ENCODE measurements at places on chromosomes 12 and 14.

- H3K27me3 ChIP-seq: no peaks in the 10 kb centered on the region
- peak overlapping the region; percentile 43 for H3K27ac ChIP-seq
- H3K4me1 ChIP-seq: peaks cover 32% of the 10 kb centered on the region
- peak; percentile 45 for DNase-seq
- H3K4me3 ChIP-seq: no peak overlapping the region
These were observed 88.4 kb downstream of the TMCC3 start for GRCh38 chr12:94561943-94562411.

DNA sequence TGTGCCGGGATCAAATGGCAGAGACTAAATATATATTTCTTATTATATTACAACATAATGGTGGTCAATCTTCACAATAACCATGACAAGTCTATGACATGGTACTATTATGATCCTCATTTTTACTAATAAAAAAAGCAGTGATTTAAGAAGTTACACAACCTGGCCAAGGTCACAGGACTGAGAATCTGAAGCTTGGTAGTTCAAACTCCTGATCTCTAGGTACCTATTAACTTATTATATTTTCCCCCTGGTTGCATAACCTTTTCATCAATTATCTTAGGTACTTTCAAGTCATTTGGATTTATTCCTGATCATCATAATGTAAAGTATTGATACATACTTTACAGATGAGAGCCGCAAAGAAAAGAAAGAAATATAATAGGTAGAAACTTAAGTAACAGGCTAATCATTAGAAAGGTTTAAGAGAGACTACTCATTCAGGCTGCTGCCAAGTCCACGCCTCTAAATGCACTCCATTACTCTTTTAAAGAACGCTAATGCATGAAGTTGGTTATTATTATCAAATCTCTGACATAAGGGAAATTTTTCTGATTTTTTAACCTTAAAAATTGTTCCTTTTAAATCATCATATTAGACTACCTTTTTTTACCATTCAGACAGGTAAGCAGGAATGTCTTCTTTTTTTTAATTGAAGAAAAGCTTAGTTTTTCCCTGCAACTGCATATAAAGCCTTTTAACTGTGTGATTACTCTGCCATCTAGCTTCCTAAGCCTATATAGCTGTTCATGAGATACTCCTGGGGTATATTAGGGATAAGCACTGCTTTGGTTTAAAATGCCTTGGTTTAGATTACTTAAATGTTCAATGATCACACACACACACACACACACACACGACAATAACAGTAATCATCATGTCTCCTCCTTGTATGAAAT lies 35.6 kb downstream of the RPS29 start:
- DNase-seq: no peak
- H3K27ac ChIP-seq: no peak overlapping the region
- H3K4me1 ChIP-seq: no peaks in the 10 kb centered on the region
- H3K4me3 ChIP-seq: no peak overlapping the region
- no peaks in the 10 kb centered on the region for H3K36me3 ChIP-seq
- no peaks in the 10 kb centered on the region for H3K27me3 ChIP-seq

DNA sequence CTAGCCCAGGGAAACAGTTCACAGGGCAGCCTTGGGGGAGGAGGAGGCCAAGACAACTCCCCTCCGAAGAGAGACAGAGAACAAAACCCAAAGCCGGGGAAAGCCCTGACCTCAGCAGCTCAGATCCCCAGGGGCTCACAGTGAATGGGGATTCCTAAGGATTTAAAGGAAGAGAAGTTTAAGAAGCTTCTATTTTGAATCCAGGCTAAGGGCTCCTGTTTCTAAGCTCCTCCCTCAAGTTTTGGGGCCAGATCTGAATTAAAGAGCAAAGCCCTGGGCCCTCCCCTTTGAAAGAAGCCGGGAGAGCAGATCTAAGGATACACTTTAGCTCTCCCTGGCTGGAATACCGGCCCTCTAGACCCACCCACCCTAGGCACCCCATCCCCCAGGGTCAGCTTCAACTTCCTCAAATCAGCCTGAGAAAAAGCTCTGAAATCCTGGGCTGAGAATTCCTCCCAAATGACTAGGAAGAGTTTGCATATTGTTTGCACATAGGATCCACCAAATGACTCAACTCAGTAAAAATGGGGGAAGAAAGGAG lies 3.9 kb downstream of the KDM2B start:
- H3K27ac ChIP-seq: peak overlapping the region; percentile 79
- DNase-seq: no peak
- peaks cover 53% of the 10 kb centered on the region for H3K4me1 ChIP-seq
- H3K27me3 ChIP-seq: no peaks in the 10 kb centered on the region
- peaks cover 13% of the 10 kb centered on the region for H3K36me3 ChIP-seq

DNA sequence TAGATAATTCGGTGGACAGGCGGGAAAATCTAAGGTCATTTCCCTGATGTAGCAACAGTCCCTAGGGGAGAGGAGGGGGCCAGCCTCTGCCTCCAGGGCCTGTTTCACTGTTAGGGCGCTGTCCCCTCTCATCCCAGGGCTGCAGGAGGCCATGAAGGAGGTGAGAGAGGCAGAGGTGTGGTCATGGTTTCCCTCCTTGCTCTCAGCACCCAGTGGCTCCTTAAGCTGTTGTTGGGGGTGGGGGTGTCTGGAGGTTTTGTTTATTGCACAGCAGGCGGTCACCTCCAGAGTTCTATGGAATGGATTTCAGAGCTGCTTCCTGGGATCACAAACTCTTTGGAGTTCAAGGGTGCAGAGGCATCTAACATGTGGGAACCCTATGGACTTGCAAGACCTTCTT lies 212.5 kb upstream of the RTL1 start:
- H3K36me3 ChIP-seq: no peaks in the 10 kb centered on the region
- peaks cover 29% of the 10 kb centered on the region for H3K4me1 ChIP-seq
- no peak for DNase-seq
- H3K4me3 ChIP-seq: no peak overlapping the region
- H3K27ac ChIP-seq: no peak overlapping the region

- H3K4me1 ChIP-seq: no peaks in the 10 kb centered on the region
- no peak overlapping the region for H3K27ac ChIP-seq
- no peaks in the 10 kb centered on the region for H3K36me3 ChIP-seq
These were observed 33.7 kb upstream of the CCNT1 start for GRCh38 chr12:48750215-48750614.

GRCh38 chr14:73269729-73270531 lies 32.6 kb downstream of the PAPLN start:
- H3K27ac ChIP-seq: no peak overlapping the region
- H3K36me3 ChIP-seq: peaks cover 6% of the 10 kb centered on the region
- no peak for DNase-seq
- peak overlapping the region; percentile 31 for H3K4me3 ChIP-seq

- DNase-seq: no peak
- H3K36me3 ChIP-seq: peaks cover 3% of the 10 kb centered on the region
- no peaks in the 10 kb centered on the region for H3K27me3 ChIP-seq
- H3K27ac ChIP-seq: no peak overlapping the region
These were observed 307.2 kb downstream of the CACNA1C start for GRCh38 chr12:2359725-2360629.

- H3K27me3 ChIP-seq: peaks cover 96% of the 10 kb centered on the region
- no peaks in the 10 kb centered on the region for H3K36me3 ChIP-seq
- H3K4me3 ChIP-seq: no peak overlapping the region
- no peak for DNase-seq
- no peak overlapping the region for H3K27ac ChIP-seq
These were observed 3.9 kb downstream of the NKX2-1 start for GRCh38 chr14:36515896-36516718.

DNA sequence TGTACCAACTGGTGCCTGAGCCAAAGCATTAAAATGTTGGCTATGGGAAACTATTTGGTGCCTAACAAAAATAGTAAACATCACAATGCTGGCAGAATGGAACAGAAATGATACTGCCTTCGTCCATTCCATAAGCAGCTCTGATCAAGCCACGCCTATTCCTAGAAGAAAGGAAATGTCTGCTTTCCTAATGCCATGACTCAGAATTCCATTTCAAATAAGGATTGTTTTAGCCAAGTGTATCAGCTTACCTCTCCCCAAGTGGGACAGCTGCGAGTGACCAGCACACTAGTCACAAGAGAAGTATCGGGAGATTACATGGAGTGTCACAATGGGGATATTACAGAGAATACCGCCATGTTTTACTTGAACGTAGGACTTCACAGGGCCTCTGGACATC lies 38.7 kb downstream of the GLT8D2 start:
- DNase-seq: no peak
- peaks cover 2% of the 10 kb centered on the region for H3K36me3 ChIP-seq
- no peaks in the 10 kb centered on the region for H3K27me3 ChIP-seq
- no peaks in the 10 kb centered on the region for H3K4me1 ChIP-seq

GRCh38 chr14:64467101-64467500 lies 1.8 kb downstream of the AKAP5 start:
- no peaks in the 10 kb centered on the region for H3K4me1 ChIP-seq
- no peak for DNase-seq
- no peak overlapping the region for H3K4me3 ChIP-seq

GRCh38 chr12:95848575-95849388 lies 10.0 kb upstream of the SNRPF start:
- no peaks in the 10 kb centered on the region for H3K4me1 ChIP-seq
- H3K36me3 ChIP-seq: no peaks in the 10 kb centered on the region
- DNase-seq: peak; percentile 15
